ENCODE measurements at places on chromosomes 13 and 19. TPM values are rescaled to one million over a fixed set of nuclear protein-coding genes. Genes with fewer than 3 reads are reported as not detected.

- no peaks in the 10 kb centered on the region for H3K27me3 ChIP-seq
- peak; percentile 65 for DNase-seq
- H3K4me1 ChIP-seq = peaks cover 34% of the 10 kb centered on the region
- H3K27ac ChIP-seq = no peak overlapping the region
Observed at GRCh38 chr19:12665281-12665573, 1.3 kb downstream of the MAN2B1 start.

Gene DCLK1
- 10.1 TPM for total RNA-seq

GRCh38 chr13:38223089-38223488 is 126.6 kb upstream of the UFM1 start:
- H3K27me3 ChIP-seq = no peaks in the 10 kb centered on the region
- no peak for DNase-seq
- no peaks in the 10 kb centered on the region for H3K4me1 ChIP-seq

Gene HSPB6
- total RNA-seq = 104 TPM

- peaks cover 11% of the 10 kb centered on the region for H3K4me1 ChIP-seq
- no peak for DNase-seq
- no peak overlapping the region for H3K27ac ChIP-seq
- no peaks in the 10 kb centered on the region for H3K36me3 ChIP-seq
- H3K4me3 ChIP-seq = no peak overlapping the region
Observed at GRCh38 chr19:6358003-6358402, 3.3 kb upstream of the CLPP start.

Gene ZNF285
- 1.7 TPM for total RNA-seq

DNA sequence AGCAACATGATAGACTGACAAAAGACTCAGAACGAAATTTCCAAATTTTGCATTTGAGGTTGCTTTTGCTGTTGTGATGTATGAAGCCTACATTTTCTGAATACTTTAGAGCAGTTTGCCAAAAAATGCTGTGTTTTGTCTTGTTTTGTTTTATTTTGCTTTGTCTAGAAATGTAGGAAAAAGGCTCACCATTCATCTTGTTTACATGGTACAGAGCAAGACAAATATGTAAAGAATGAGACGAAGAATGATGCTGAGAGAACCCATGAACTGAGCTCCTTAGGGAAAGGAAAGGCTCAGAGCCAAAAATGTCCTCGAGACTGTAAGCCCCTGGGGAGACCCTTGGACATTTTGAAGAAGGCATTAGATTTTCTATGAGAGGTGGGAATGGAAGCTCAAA is 6.8 kb upstream of the SPART start:
- H3K36me3 ChIP-seq = no peaks in the 10 kb centered on the region
- no peak overlapping the region for H3K4me3 ChIP-seq
- no peaks in the 10 kb centered on the region for H3K27me3 ChIP-seq
- no peak overlapping the region for H3K27ac ChIP-seq
- peaks cover 5% of the 10 kb centered on the region for H3K4me1 ChIP-seq

Gene ARRDC5
- not detected for total RNA-seq

Gene DIRAS1
- 58.0 TPM for total RNA-seq

DNA sequence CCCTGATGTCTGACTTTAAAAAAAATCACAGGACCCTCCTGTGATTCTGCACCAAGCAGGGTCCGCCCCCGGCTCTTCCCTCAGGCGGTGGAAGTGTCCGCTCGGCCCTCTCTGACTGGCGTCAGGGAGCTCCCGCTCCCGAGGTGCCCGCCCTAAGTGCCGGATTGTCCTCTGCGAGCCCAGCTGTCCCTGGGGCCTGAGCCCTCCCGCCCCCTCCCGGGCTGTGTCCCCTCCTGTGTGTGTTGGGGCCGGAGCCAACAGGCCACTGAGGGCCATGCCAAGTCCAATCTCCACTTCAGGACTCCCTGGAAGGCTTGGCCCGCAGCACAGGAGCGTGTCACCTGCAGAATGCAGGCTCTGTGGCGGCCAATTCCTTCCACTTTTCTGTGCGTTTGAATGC is 25.4 kb downstream of the MAP2K2 start:
- no peak overlapping the region for H3K4me3 ChIP-seq
- peaks cover 58% of the 10 kb centered on the region for H3K36me3 ChIP-seq
- peak overlapping the region; percentile 73 for H3K27ac ChIP-seq

DNA sequence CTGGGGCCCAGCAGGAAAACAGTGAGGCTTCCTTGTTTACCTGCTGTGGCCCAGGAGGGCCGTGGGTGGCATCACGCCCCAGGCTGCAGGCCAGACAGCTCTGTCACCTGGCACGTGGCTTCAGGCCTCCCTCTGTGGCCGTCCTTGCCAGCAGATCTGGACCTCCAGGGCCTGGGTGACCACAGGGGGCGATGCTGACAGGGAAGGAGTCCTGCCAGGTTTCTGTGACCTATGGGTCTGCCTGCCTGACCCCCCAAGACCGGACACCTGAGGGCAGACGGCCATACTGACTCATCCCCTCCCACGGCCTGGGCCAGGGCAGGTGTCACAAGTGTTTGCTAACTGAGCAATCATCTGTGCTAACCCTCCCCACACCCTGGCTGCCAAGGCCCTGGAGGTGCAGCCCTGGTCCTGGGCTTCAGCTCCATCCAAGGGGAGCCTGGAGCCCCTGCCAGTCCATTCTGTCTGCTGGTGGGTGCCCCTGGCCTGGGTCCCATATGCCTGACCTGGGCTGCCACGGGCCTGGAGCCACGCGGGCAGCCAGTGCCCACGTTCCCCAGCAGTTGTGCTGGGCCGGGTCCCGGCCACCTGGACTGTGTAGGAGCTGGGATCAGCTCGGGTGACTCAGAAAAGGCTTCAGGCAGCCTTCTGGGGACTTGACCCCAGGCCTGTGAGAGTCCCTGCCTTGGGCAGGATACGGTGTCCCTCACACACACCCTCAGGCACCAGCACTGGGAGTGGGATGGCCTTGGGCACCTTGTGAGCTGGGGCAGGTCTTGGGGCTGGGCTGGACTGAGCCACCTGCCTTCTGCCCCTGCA is 3.7 kb downstream of the CDC34 start:
- no peak overlapping the region for H3K27ac ChIP-seq
- no peak overlapping the region for H3K4me3 ChIP-seq
- H3K4me1 ChIP-seq = peaks cover 33% of the 10 kb centered on the region
- H3K36me3 ChIP-seq = peaks cover 44% of the 10 kb centered on the region
- DNase-seq = no peak

DNA sequence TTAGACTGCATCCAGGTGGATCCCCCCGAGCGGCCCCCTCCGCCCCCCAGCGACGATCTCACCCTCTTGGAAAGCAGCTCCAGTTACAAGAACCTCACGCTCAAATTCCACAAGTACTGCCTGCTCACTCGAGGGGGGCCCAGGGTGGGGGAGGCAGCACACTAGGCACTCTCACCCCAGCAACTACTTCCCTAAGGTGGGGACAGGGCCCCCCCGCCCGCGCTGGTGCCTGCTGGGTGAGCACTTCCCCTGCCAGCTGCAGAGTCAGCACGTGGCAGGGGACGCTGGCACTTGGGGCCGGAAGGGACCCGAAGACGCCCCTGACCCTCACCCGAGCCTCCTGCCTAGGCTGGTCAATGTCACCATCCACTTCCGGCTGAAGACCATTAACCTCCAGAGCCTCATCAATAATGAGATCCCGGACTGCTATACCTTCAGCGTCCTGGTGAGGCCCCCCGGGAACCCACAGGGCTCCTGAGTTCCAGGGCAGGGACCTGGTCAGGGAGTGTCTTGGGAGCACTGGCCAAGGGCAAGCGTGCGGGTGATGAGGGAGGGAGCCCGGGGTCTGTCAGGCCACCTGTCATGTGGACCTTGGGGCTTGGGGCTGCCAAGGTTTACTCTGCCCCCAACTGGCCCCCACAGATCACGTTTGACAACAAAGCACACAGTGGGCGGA is 5.2 kb downstream of the MCOLN1 start:
- no peak overlapping the region for H3K27ac ChIP-seq
- H3K4me1 ChIP-seq = peaks cover 11% of the 10 kb centered on the region
- no peak overlapping the region for H3K4me3 ChIP-seq
- peaks cover 42% of the 10 kb centered on the region for H3K36me3 ChIP-seq
- no peaks in the 10 kb centered on the region for H3K27me3 ChIP-seq
- no peak for DNase-seq

Gene ZNF208
- total RNA-seq = 4.4 TPM

All from right atrium auricular region (tissue), 2 donors.